Activated CD4-positive, alpha-beta T cell treated with anti-CD3 and anti-CD28 coated beads, Interleukin-2, amount 50 U/mL, for 48 hours (primary cell): ENCODE measurements at places on chromosomes 3 and 15.

DNA sequence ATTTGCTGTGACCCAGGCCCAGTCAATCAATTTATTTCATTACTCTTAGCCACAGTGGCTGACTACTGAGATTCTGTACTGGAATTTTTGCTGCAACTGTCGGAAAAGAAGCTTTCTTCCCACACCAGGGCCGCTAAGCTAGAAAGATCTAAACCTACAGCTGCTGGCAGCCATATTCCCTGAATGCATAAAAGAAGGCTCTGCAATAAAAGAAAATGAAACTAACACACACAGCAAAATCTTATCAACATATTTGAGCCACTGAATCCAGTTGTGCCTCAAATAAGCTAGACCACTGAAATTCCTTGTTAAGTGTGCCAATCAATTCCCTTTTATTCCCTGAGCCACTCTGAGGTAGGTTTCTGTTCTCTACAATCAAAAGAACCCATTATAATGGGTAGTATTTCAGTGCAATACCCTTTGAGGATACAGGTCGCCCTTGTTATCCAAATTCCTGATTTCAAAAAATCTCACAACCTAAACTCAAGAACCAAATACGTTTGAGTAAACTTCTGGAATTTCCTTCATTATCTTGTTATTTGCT is 60.3 kb downstream of the MYO9A start:
- no peak for DNase-seq

DNA sequence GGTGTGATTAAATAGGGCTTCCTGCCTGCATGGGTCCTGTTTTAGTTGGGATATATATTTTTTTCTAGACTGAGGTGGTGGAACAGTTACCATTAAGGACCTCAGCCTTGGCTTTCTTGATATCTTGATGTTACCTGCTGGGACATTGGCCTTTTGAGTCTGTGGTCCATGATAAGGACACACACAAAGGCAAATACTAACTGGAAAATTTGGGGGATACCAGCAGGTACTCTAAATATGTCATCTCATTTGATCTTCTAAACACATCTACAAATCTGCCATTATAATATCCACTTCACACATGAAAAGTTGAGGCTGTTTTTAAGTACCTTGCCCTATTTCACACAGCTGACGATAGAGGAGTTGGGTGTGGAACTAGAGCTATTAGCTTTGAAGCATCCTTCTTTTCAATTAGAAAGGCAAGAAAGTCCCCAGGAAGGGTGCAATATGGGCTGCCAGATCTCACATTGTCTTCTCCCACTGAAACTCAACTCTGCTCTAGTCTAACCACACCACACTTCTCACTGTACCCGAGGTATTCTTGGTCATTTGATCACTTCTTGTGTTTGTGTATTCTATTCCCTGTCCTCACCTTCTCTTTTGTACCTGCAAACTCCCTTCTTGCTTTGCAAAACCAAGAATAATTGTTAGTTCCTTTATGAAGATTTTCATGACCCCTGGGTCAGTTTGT is 288.3 kb upstream of the ICE2 start:
- DNase-seq, result no peak

- peak; percentile 9 for DNase-seq
Observed at GRCh38 chr15:48332642-48333034, 1.4 kb downstream of the DUT start.

GRCh38 chr15:80779658-80780415 is 667 bp downstream of the CEMIP start:
- DNase-seq, result no peak

GRCh38 chr3:115692887-115693524 is 69.7 kb downstream of the GAP43 start:
- DNase-seq, result peak; percentile 72

GRCh38 chr3:161222662-161223061 is 1.6 kb downstream of the NMD3 start:
- no peak for DNase-seq

- no peak for DNase-seq
Observed at GRCh38 chr15:82812994-82813393, 3.6 kb downstream of the WHAMM start.

- DNase-seq, result no peak
Observed at GRCh38 chr15:85030301-85030929, 48.8 kb downstream of the PDE8A start.

DNA sequence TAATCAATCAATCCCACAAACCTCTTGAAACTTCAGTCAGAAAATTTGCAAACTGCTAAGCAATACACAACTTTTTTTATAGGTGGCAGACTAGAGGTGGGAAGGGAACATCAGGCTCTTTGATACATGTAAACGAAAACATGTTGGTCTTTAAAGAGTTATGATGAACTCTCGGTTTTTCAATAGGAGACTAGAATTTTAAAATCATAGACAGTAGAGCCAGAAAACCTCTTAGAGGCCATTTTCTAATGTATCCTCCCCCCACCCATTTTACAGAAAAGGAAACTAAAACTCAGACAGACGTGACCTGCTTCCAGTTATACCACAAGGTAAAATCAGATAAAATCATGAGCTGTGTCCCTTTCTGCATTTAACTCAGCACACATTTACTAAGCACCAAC is 179.1 kb upstream of the LPP start:
- no peak for DNase-seq

GRCh38 chr3:23664459-23664858 is 141.3 kb upstream of the UBE2E1 start:
- no peak for DNase-seq

GRCh38 chr3:174424656-174425055 is 434.5 kb upstream of the NAALADL2 start:
- DNase-seq, result no peak

DNA sequence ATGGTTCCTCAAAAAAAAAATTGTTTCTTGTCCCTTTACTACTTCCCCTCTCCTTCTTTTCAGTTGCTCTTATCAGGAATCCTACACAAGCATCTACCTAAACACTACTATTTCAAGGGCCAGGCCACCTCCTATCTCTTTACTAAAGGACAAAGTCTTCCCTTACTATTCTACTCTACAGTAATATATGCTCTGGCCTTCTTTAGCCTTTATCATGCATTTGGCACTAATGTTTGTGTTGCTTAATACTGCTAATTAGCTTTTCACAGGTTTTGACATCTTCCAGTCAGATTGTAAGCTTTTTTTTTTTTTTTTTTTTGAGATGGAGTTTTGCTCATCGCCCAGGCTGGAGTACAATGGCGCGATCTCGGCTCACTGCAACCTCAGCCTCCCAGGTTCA is 5.3 kb downstream of the CEP19 start:
- DNase-seq, result no peak

GRCh38 chr3:123792473-123793201 is 91.5 kb downstream of the MYLK start:
- DNase-seq, result no peak

GRCh38 chr3:161700998-161701397 is 204.4 kb downstream of the OTOL1 start:
- DNase-seq, result no peak

- no peak for DNase-seq
Observed at GRCh38 chr3:108438542-108438941, 71.9 kb downstream of the MYH15 start.

DNA sequence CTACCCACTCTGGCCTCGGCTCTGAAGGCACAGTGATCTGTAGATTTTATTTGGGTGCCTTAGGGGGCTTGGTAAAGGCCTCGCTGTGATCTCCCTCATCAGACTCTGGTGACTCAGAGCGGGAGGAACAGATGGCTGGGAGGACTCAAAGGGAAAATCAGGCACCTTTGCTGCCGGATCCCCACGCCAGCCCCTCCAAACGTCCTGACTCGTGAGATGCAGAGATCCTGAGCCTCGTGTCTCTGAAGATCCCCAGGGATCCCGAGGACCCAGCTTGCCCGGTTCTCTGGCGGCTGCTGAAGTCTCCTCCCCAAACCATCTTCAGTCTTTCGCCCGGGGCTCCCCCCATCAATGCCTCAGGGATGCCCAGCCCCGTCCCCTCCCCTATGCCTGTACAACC is 32.8 kb downstream of the MUC20 start:
- no peak for DNase-seq

DNA sequence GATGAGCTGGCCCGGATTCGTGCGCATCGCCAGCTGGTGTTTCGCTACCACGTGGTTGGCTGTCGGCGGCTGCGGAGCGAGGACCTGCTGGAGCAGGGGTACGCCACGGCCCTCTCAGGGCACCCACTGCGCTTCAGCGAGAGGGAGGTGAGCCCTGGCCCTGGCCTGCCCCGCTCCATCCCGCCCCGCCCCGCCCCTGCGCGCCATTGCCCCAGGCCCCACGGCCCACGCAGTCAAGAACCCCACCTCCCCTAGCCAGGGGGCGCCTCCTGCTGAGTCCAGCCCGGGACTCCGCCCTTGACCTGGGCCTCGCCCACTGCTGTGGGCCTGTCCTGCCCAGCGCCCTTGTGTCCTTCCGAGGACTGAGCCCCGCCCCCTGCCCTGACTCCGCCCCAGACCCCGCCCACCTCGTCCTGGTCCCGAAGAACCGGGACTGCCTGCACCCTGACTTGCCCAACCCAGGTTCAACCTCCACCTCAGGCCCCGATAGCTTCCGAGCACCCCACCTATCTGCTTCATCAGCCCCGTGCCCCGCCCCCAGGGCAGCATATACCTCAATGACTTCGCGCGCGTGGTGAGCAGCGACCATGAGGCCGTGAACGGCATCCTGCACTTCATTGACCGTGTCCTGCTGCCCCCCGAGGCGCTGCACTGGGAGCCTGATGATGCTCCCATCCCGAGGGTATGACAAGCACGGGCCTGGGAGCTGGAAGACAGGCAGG is 14.8 kb downstream of the NT5DC2 start:
- DNase-seq, result no peak
